Right ventricle myocardium superior (tissue), 1 donor: ENCODE measurements at places on chromosomes 11 and 22. TPM values are rescaled to one million over a fixed set of nuclear protein-coding genes. Genes with fewer than 3 reads are reported as not detected.

MED17 gene
- 15.3 TPM for total RNA-seq

GATD1 gene
- total RNA-seq: 17.4 TPM

PIK3IP1 gene
- total RNA-seq: 10.4 TPM

- DNase-seq: no peak
Observed at GRCh38 chr11:6417907-6418556, 862 bp downstream of the APBB1 start.

GRCh38 chr11:46119352-46120216 is 1.7 kb downstream of the PHF21A start:
- DNase-seq: peak; percentile 63

- DNase-seq: no peak
Observed at GRCh38 chr11:47976931-47977330, 3.4 kb upstream of the PTPRJ start.

DNA sequence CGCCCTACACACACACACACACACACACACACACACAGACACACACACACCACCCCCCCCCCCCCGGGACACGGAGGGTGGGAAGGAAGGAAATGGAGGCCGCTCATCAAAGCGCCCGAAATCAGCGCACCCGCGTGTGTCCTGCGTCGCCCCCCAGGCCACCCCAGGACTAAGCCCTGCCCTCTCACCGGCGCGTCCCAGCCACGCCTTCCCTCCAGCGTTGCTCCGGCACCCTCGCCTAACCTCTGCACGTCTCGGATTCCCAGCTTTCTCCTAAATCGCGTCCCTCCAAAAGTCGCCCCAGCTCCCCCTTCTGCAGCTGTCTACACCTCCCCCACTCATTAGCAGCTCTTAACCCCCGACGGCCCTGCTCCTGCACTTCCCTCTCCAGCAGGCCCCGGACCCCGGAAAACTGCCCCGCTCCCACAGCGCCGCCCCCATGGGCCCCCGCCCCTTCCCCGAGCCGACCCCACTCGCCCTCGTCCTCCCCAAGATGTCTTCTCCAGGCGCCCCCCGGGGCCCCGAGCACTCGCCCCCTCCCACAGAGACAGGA is 557 bp downstream of the PACSIN2 start:
- DNase-seq: peak; percentile 61

DNA sequence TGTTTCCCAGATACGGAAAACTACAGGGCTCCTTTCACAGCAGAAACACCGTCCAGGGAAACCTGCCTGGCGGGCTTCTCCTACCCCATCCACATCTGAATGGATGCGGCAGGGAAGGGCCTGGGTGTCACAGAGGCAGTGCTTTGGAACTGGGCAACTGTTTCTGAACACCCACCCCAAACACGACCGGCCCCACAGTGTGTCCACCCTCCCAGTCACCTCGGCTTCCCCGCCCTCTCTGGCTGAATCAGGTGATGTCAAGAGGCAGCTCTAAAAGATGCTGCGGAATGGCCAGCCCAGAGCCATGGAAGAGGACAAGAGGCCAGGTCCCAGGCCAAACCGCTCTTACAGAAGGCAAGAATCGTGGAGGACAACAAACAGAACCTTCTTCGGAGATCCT is 22.0 kb downstream of the IFT27 start:
- DNase-seq: no peak

DNA sequence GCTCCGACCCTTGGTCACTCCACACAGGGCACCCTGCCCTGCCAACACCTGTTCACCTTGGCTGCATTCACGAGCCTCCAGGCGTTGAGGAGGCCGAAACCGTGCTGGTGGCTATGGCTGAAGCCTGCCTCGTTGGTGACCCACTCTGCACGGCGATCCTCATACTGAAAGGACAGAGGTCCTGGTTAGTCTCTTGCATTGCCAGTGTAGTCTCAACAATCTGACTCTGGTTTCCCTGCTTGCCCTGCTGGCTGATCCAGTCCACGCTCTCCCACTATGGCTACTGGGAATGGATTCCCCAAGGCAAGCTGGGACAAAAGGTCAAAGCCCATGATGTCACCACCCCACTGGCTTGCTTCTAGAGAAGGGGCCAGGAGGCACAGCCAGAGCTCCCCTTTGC is 12.9 kb downstream of the PCSK7 start:
- DNase-seq: no peak

DNA sequence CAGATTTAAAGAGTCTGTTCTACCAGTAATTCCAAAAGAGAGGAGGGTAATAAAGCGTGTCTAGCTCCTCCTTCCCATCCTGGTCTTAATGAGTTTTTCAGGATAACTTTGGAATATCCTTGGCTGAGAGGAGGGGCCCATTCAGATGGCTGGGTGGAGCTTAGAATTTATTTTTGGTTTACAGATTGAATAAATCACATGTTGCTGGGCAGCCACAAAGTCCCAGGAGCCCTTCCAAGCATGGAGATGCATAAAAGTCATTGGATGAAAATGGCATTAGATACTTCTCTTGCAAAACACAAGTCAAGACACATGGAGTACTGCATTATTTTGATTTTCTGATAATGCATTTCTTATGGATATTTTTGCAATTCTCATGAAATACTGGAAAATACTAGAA is 139.0 kb downstream of the TRPC6 start:
- no peak for DNase-seq

DNA sequence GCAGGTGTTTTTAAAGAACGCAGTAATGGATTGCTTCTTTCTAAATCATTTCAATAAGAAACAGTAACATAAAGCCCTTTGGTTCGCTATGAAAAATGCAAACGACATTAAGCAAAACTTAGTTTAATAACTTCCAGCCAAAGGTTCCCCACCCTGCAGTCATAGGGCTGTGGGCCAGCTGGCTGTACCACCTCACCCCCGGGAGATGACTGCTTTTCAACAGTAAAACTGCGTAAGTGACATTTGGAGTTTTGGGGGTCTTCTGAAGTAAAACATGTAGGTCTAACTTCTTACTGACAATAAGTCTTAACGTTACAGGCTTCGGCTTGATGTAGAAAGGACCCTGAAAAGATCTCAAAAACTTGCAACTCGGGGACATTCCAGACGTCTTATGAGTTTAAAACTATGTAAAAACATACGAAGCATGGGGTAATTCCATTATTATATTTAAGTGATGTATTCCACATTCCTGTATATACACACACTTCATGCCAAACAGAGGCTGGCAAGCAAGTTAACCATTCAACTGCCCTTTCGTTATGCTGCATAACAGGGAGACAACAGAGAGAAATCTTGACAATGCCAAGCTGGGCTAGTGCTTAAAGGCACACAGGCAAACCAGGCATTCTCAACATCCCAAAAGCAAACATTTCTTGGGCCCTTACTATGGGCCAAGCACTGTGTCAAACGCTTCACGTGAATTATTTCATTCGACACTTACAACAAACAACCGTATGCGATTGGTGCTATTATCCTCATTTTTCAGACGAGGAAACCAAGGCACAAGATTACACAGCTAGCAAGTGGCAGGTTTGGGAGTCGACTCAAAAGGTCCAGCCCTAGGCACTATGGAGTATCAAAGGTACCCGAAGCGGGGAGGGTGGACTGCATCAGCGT is 1.2 kb downstream of the MRTFA start:
- DNase-seq: peak; percentile 79

DNA sequence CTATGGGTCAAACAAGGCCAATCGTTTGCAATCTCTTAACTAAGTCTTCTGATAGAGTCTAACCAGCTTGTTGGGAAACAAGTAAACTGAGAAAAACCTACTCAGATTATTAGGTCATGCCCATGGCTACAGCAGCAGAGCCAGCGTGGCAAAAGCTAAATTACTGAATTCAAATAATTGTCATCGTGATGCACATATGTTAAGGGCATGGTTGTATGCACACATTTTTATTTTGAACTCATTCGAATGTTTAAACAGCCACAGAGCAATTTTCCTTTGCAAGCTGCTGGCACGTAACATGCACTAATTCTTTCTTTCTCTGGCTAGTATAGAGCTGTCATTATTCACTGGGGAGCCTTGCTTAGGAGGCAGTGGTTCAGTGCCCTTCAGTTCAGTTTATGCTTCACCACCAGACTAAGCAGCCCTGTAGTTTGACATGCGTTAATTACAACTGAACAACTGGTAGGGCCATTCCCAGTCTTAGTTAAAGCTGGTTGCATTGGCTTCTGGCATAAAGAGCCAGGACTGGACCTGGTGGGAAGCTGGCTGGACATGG is 396.4 kb downstream of the METTL15 start:
- DNase-seq: no peak
